NCI-H1436 treated with DMSO at 0.1 percent for 48 hours (cell line): ENCODE measurements at places on chromosomes 3 and 15.

DNA sequence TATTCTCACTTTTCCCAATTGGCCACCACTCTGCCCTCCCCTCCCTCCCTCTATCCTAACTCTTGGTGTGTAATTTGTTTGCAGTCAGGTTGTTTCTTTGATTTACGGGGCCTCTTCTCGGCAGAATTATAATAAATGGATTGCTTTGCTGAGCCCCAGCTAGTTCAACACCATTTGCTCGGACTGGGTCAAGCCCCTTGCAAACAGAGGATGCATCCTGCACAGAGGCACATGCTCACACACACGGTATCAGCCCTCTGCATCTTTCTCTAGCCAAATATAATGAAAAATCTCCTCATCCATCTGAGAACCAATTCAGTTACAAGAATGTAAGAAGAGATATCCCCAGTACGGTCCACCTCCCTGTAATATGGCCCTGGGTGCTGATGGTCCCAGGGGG, 97.7 kb downstream of the EPHB1 start:
- no peak for DNase-seq

DNA sequence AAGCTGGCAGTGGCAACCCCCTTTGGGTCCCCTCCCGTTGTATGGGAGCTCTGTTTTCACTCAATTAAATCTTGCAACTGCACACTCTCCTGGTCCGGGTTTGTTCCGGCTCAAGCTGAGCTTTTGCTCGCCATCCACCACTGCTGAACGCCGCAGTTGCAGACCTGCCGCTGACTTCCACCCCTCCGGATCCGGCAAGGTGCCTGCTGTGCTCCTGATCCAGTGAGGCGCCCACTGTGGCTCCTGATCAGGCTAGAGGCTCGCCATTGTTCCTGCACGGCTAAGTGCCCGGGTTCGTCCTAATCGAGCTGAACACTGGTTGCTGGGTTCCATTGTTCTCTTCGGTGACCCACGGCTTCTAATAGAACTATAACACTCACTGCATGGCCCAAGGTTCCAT, 22.8 kb downstream of the CHST2 start:
- no peak for DNase-seq

DNA sequence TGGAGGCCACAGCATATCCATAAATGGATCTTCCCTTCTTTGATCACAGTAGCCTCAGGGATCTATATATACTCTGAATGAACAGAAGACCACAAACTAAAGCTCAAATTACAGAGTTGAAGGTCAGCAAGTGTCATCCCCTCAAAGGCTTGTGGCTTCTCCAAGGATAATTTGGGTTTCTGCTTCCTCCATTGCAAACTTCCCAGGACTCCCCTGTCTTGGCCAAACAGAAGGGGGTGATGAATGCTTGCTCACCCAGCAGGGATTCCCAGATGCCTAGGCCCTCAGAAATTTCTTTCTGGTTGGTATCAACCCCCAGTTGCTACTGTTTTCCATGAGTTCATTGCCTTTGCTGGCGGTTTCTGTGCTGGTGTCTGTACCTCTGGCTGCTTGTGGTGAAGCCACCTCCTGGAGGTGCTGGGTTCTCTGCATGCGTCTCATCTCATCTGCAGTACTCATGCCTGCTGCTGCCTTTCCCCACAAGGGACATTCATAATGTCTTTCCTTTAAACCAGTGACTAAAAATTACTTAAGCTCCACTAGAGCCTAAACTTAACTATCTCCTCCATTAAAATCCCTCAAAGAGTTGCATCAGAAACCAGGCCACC, 17.7 kb downstream of the ENTPD3 start:
- DNase-seq = no peak

DNA sequence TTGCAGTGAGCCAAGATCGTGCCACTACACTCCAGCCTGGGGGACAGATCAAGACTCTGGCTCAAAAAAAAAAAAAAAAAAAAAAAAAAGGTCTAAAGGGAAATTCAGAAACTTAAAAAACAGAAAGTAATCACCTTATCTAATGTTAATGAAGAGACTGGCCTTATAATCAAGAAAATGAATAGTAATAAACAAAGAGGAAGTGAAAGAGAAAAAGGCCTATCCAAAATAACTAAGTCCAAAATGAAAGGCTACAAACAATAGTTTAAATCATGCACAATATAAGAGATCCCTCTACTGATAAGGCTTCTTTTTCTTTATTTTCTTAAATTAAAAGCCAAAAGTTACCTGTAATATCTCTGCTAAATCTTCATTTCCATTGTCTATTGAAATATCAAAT, 37.1 kb upstream of the HDC start:
- DNase-seq = no peak

GRCh38 chr3:132787616-132788300, 65.5 kb upstream of the NPHP3 start:
- DNase-seq = no peak

GRCh38 chr3:196975349-196975748, 6.7 kb upstream of the PIGZ start:
- DNase-seq = no peak

DNA sequence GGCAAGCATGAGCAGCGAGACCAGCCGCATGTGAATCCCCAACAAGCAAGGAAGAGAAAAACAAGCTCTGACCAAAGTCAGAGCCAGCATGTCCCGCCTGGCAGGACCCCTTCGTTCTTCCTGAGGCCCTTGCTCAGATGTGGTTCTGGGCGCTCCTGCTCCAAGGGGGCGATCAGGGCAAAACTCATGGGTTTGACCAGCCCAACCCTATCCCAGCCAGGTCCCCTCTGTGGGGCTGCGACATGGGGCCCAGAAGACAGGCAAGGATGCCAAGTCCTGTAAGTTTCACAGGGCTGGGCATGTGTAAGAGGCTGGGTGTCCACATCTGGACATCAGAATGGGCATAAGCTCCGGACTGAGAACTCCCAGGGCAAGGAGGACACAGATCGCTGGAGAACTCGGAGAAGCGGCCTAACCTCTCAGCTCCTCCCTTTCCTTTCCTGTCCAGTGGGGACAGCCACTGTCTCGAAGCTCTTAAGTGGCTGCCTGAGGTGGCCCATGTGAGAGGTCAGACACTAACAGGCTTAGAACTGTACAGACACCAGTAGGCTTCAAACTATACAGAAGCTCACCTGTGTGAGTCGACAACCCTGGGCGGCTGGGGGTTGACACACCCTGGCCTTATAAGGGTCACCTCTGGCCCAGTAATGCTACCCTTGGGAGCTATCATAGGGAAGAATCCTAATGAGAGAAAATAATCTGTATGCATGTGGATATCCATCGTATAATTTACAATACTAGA, 48.9 kb downstream of the XXYLT1 start:
- no peak for DNase-seq

- peak; percentile 60 for DNase-seq
Observed at GRCh38 chr3:177357352-177358090, 160.2 kb upstream of the TBL1XR1 start.

GRCh38 chr15:92576597-92577200, 78.9 kb downstream of the FAM174B start:
- no peak for DNase-seq

DNA sequence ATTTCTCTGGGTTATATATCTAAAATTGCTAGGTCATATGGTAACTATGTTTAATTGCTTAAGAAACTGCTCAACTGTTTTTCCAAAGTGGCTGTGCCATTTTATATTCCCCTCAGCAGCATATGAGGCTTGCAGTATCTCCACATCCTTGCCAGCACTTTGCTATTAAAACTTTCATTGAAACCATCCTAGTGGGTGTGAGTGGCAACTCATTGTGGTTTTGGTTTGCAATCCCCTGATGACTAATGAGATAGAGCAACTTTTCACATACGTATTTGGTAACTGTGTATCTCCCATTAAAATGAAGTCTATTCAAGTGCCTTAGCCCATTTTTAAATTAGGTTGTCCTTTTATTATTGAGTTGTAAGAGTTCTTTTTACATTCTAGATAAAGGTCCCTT, 17.3 kb downstream of the KPNA1 start:
- DNase-seq = no peak

DNA sequence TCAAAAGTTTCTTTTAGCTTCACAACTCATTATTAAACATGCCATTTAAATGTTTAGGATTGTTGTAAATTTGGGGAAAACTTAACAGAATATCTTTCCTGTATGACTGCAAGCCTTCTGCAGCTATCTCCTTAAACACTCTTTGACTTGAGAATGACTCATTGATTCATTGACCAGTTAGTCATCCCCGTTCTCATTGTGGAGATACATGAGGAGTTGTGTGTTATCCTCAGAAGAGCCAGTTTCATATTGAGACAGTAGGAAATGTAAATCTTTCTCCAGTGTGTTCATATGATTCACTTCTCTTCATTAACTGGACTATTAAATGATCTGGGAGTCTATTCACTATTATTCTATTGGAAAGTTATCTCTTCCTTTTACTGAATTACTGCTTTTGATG, 83.0 kb downstream of the CRYGS start:
- DNase-seq = no peak

DNA sequence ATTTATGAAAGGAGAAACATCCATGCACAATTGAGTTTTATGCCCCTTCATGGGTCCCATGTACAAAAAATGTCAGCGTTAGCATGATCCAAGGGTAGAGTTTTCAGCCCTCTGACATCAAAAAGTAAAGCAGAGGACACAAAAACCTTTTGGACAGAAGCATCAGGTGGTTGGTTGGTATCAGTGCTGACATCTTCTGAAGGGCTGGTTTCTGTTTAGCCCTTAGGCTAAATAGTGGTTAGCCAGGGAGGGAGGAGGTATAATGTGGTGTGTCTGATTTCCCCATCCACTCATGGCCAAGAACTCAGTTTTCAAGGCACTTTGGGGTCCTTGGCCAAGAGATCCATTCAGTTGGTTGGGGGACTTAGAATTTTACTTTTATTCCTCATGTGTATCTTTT, 16.5 kb downstream of the CCDC66 start:
- no peak for DNase-seq

- no peak for DNase-seq
Observed at GRCh38 chr3:195556390-195556789, 13.3 kb upstream of the PPP1R2 start.

GRCh38 chr15:101264011-101264410, 12.2 kb upstream of the CHSY1 start:
- no peak for DNase-seq

- no peak for DNase-seq
Observed at GRCh38 chr15:45201869-45202268, 14.1 kb upstream of the SHF start.

GRCh38 chr3:122151480-122151879, 32.0 kb upstream of the CASR start:
- DNase-seq = no peak

- no peak for DNase-seq
Observed at GRCh38 chr15:66780172-66780972, 78.3 kb downstream of the SMAD6 start.

GRCh38 chr3:14127516-14128161, 2.8 kb downstream of the TMEM43 start:
- no peak for DNase-seq
